ENCODE measurements at places on chromosomes 3 and 15.

DNA sequence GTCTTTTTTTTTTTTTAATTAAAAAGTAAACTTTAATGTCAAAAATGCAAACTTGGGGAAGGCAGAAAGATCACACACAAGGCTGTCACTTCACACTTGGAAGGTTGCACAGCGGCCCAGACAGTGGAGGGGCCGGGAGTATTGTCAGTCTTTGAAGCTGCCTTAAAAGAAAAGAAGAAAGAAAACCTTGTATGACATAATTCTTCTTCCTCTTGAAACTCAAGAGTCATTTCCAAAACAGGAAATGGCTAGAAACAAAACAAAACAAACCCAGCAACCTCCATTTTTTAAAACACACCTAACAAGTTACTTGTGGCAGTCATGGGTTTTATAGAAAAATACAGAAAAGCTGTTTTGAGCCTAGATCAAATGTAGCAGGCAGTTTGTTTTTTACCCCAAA is 68.1 kb upstream of the MAGI1 start:
- DNase-seq: no peak

- no peak for DNase-seq
Observed at GRCh38 chr3:31403197-31403596, 129.5 kb upstream of the STT3B start.

- DNase-seq: no peak
Observed at GRCh38 chr3:38731522-38731921, 82.0 kb upstream of the SCN5A start.

DNA sequence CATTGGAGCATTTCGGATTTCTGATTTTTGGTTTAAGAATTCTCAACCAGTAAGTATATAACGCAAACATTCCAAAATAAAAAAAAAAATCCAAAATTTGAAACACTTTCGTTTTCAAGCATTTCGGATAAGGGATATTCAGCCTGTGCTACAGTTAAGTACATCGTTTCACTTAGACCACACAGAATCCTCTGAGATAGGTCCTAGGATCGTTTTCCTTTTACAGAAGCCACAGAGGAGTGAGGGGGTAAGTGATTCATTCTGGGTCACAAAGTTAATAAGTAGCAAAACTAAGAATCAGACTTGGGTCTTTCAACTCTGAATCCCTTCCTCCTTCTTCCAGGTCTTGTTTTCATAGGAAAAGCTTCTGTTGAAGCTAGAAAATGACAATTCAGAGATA is 249.3 kb downstream of the BBX start:
- DNase-seq: no peak

GRCh38 chr3:149705416-149705815 is 46.9 kb downstream of the COMMD2 start:
- no peak for DNase-seq

GRCh38 chr3:37162501-37163245 is 11.7 kb downstream of the LRRFIP2 start:
- no peak for DNase-seq

GRCh38 chr3:194212845-194213331 is 76.9 kb downstream of the HES1 start:
- DNase-seq: no peak

- DNase-seq: no peak
Observed at GRCh38 chr3:159787178-159787574, 201.5 kb upstream of the IL12A start.

All from activated CD8-positive, alpha-beta memory T cell treated with anti-CD3 and anti-CD28 coated beads for 48 hours (primary cell).